ENCODE measurements at places on chromosomes 4 and X.

DNA sequence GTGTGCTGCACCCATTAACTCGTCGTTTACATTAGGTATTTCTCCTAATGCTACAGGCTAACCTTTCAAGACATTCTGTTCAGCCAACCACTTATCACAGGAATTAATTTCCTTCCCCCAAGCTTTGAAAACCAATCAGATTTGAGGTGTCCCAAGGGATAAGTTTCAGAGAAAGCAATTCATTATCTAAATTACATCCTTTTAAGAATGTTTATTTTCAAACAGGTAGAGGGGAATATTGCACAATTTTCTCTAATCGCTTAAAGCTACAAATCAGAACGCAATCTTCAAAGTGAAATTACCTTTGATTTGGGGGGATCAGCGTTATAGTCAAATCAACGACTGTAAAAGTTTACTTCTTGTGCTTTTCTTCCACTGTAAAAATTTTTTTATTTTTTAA lies 1.6 kb downstream of the CLOCK start:
- DNase-seq = no peak

DNA sequence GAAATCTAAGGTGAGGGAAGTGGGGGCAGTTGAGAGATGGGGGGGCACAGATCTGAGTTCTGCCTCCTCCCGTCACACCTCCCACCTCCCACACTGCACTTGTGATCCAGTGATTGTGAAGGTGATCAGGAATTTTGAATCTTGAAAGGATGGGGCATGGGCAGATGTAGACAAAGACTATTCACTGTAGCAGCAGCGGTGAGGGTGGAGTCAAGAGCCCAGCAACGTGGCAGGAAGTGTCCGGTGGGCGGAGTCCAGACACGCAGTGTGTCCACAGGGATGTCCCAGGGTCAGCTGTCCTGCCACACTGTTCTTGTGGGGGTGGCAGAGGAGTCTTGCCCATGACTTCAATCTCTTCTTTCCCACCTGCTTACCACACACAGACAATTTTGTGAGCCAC lies 330.5 kb upstream of the GALNT7 start:
- DNase-seq = no peak

GRCh38 chrX:30793075-30793766 lies 95.8 kb downstream of the TAB3 start:
- DNase-seq = no peak

DNA sequence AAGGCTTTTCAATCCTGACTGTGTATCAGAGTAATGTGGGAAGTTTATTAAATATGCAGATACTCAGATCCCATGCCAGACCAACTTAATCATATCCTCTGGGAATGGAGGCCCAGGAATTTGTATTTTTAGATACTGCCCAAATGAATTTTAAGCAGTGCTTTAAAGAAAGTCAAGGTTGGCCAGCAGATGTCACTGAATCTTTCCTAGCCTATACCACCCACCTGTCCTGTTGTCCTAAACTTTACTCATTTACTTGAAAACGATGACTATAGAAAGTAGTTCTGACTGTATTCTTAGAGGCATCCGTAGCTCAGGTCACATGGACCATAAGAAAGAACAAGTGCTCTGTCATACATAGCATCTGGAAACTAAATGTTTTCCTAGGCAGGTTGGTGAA lies 79.9 kb downstream of the AMOT start:
- no peak for DNase-seq

DNA sequence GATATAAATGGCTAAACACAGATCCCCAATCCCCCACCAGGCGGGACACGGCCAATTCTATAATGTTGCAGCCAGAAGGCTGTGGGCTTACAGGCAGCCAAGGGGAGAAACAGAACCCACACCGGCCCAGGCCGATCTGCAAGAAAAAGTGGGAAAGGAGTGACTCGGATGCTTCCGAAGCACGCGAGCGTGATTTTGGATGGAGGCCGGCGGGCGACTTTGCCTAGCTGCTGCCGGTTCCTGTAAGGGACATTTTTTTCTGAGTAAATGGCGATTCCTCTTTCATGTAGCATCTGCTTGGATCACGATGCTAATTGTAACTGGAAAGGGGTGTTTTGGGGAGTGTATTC lies 470.2 kb downstream of the PCDH19 start:
- DNase-seq = no peak

DNA sequence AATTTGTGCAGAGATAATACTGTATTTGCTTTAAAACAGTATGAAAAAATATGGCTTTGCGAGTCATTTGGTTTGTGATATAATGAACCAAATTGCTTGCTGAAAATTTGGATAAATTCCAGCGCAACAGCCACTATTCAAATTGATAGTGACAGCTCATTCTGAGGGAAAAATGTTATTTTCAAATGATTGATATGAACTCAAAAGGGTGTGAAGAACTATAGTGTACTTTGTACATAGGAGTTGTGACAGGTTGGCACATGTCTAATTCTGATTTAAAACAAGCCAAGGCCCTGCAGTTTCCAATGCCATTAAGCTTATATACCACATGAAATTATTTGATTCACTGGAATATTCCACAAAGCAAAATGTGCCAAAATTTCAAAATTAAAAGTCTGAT lies 1628.9 kb upstream of the AGA start:
- no peak for DNase-seq

DNA sequence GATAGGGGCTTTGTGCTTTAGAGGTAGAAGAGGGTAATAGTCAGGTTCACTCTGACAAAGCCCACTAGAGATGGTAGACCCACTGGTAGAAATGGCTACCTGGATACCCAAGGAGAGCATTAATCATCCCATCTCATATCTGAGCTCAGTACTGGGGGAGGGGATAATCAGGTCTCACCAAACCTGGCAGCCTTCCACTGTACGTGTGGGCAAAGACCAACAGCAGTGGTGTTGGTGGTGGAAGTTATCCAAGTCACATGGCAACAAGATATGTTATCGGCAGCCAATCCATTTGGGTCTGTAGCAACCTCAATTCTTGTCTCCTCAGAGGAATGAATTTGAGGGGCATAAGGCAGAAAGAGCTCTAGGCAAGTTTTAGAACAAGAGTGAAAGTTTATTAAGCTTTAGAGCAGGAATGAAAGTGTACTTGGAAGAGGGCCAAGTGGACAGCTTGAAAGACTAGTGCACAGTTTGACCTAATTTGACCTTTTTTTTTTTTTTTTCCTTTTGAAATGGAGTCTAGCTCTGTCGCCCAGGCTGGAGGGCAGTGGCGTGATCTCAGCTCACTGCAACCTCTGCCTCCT lies 67.0 kb upstream of the CXCL13 start:
- DNase-seq = no peak

DNA sequence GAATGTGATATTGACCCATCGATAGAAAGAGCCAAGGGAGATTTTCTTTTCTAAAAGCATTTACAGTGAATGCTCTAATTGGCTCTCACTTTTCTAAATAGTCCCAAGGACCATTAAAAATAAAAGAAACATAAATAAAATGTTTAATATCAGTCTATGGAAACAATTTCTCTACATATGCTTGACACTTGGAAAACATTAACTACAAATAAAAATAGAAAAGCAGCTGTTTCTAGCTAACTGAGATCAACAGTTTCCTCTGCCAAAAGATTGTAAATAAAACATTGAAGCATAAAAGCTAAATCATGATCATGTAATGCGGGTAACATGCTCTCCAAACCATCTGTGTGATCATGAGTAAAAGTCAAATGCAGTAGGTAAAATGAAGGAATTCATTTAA lies 49.7 kb downstream of the CORIN start:
- DNase-seq = no peak

GRCh38 chrX:74371425-74372222 lies 49.7 kb upstream of the SLC16A2 start:
- DNase-seq = no peak

DNA sequence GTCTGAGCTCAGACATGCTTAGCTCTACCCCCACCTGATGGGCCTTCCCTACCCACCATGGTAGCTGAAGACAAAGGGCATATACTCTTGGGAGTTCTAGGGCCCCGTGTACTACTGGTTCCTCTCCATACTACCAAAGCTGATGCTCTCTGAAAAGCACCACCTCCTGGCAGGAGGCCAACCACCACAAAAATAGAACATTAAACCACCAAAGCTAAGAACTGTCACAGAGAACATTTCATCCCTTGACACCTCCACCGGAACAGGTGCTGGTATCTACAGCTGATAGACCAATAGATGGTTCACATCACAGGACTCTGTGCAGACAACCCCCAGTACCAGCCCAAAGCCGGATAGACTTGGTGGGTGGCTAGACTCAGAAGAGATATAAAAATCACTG lies 13.4 kb downstream of the EDA2R start:
- DNase-seq = no peak

DNA sequence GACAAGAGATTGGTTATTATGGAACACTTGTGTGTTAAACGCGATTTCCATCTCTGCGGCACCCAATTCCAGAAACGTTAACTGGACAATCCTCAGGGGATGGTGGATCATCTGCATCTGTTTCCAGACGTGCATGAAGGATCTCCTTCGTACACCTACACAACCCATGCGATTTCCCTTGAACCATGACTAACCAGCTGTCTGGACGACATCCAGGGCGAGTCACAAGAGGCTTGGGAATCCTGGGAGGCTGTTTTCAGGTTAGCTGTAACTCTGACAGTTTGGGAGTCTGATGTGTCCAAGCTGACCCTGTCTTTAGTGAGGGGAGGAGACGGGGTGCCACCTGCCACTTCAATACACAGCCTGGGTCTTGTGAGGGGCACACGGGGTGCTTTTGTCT lies 84.5 kb downstream of the GATB start:
- DNase-seq = no peak

- DNase-seq = no peak
Measured at GRCh38 chrX:30949554-30949953, 60.5 kb upstream of the TAB3 start.

- DNase-seq = no peak
Measured at GRCh38 chr4:141169391-141169790, 36.1 kb upstream of the RNF150 start.

Data from activated CD4-positive, CD25-positive, alpha-beta regulatory T cell (primary cell).